ENCODE measurements at places on chromosomes 3 and 15. TPM values are rescaled to one million over a fixed set of nuclear protein-coding genes. Genes with fewer than 3 reads are reported as not detected.
A peak's percentile ranks its signal among the peaks of the same experiment; 100 is the strongest.

DNA sequence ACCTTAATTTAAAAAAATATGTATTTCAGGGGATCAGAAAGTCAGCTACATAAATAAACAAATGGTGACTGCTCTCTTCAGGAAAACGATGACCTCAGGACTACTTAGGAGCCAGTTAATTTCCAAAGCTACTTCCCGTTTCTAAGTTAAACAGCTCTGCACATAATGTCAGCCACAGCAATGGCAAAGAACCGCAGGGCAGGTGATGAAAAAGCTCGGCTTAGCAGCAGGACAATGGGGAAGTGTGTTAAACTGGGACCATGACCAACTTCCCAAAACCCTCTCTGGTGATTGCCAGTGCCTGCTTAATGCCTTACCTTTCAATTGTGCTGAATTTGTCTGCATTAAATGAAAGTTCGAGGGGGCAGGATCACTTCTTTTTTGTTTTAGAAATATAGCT lies 258.9 kb downstream of the FHIT start:
- DNase-seq, result no peak

- DNase-seq, result no peak
Measured at GRCh38 chr15:87816016-87816415, 440.5 kb downstream of the NTRK3 start.

GRCh38 chr15:100873029-100873677 lies 6.5 kb upstream of the ALDH1A3 start:
- peak; percentile 46 for DNase-seq

DNA sequence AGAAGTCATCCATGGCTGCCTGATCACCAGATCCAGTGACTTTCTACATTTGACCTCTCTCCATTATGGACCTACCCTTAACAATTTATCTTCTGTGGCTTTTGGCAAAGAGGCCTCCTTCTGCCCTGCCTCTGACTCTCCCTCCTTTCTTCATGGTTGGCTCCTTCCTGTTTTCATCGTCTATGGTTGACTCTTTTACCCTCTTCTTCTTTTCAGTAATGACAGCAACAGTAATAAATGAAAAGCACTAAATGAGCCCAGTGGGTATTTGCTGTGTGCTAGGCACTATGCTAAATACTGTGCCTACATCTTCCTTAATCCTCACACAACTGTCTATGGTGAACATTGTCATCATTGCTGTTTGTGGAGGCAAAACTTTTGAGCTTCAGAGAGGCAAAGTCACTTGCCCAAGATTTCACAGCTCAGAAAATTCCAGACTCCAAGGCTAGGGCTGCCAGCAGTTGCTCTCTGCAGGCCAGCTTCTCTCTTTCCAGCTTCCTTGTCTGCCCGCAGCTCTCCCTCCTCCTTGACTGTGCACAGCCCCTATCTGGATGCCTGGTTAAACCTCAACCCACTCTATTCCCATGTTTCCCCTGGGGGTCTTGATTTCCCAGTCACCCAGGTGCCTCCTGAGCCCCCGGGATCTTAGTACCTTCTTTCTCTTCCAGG lies 24.6 kb downstream of the ITPR1 start:
- no peak for DNase-seq

DNA sequence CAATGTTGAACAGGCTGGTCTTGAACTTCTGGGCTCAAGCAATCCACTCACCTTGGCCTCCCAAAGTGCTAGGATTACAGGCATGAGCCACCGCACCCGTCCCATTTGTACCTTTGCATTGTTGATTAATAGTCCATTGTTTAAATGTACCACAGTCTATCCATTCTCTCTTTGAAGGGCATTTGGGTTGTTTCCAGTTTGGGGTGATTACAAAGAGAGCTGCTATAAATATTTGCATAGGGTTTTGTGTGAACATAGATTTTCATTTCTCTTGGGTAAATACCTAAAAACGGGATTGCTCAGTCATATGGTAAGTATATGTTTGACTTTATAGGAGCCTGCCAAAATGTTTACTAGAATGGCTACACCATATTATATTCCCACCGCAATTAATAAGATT lies 13.7 kb upstream of the PTPRG start:
- DNase-seq, result no peak

GRCh38 chr3:40306336-40306735 lies 3.2 kb upstream of the EIF1B start:
- DNase-seq, result no peak

GRCh38 chr3:163919154-163919553 lies 1159.1 kb downstream of the SI start:
- no peak for DNase-seq

GRCh38 chr15:77168616-77169015 lies 97.7 kb upstream of the TSPAN3 start:
- no peak for DNase-seq

- no peak for DNase-seq
Measured at GRCh38 chr3:24119321-24119751, 174.2 kb downstream of the NR1D2 start.

DNA sequence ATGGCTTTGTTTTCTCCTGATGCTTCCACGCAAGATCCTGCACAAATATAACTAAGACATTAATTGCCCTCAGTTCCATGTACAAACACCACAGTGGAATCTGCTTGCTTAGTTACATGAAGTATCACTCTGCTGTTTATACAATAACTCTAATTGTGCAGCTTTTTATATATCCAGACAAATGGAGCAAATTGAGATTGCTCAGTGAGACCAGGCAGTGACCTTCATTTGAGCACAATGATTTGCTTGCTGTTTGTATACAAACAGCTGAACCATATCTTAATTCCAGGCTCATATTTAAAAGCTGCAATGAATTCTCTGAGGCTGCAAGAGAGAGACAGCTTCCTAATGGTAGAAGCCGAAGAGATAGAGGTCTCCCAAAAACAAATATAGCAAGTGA lies 243.7 kb downstream of the CADPS start:
- no peak for DNase-seq

- no peak for DNase-seq
Measured at GRCh38 chr3:81689617-81690016, 71.8 kb downstream of the GBE1 start.

DNA sequence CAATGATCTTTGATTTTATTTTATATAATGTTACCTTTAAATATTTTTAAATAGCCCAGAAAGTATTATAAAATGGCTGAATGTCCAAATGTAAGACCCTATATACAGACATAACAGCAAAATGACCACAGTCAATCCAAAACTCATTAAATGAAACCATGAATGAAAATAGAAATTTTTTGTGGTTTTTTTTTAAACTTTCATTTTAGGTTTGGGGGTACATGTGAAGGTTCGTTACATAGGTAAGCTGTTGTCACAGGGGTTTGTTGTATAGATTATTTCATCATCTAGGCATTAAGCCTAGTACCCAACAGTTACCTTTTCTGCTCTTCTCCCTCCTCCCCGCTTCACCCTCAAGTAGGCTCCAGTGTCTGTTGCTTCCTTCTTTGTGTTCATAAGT lies 108.8 kb downstream of the FAIM start:
- DNase-seq, result no peak

DNA sequence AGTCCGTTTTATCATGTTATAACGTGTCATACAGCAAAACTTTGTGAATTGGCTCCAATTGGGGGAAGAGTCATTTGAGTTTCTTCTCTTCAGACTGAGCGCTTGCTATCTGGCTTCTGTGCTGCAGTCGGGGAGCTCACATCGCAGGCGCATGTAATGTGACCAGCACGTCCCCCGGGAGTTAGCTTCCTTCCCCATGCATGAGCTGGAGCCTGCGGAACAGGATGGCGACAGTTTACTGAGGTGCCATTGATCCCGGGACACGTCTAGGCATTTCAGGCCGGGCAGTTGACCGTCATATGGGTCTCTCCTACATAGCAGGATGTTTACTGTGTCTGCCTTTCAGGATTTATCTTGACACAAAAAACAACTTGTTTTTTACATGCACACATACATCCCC lies 44.8 kb downstream of the CMTM8 start:
- DNase-seq, result no peak

GRCh38 chr3:37855363-37855970 lies 6.2 kb upstream of the CTDSPL start:
- DNase-seq, result peak; percentile 78

GRCh38 chr15:91896341-91897055 lies 43.0 kb downstream of the SLCO3A1 start:
- DNase-seq, result no peak

DNA sequence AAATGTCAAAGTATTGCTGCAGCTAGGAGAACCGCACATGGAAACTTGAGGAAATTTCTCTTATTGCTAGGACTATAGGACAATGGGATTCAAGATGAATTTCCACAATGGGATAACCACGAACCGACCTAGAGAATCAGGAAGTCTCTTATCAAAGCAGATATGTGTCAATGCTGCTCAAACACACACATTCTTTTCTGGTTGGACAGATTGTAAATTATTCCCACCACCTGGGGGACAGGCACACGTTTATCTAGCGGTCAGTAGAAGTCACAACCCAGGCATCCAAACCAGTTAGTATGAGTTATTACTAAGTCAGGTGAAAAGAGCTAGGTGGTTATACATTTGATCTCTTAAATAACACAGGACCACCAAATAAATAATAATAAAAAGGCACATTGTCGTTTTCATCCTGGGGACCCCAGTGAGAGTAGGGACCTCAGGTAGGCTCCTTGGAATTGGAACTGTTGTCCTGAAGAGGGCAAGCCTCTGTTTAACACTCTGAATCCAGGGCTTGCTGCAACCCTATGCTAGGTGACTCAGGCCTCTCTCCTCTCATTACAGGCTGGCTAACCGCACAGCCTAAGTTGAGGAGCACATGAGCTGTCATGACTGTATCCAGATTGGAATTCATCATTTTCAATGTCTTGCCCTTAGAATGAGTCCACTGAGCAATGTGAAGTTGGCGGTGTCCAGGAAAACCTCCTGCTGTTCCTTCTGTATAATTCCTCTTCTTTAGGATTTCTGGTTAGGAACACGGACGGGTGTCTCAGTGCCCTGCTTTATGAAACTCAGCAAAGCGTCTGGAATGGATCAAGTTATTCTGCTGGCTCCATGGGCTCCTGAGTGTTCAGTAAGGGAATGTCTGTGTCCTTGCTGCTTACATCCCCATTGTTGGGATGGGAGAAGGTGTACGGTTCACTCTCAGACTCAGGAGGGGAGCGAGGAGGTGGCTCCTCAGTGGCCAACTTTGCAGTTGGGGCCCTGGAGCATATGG lies 59.0 kb downstream of the CLEC3B start:
- no peak for DNase-seq

DNA sequence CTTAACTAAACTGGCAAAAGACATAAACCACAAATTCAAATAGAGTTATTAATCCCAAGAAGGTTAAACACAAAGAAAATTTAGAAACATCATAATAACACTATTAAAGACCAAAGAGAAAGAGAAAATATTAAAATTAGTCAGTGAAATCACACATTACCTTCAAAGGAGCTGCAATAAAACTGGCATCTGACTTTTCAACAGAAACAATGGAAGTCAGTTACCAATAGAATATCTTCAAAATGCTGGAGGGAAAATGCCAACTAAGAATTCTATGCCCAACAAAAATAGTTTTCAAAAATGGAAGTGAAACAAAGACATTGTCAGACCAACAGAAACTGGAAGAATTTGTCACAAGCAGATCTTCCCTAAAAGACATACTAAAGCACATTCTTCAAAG lies 68.7 kb upstream of the RNF7 start:
- no peak for DNase-seq

DNA sequence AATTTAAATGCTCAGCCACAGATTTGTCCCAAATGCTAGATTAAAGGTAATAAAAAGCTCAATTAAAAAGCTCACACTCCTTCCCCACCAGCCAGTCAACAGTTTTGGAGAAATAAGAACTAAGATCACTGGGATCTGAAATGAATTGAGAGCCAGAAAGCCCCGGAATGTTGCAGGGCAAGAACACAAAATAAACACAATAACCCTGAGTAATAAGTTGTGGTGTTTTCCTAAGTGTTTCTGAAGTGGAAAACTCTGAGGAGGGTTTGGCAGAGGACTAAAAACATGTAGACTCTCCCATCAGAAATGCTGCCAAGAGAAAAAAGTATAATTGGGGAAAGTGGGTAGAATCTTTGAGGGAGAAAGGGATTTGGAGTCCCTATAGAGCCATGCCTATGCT lies 127.8 kb downstream of the ABI3BP start:
- no peak for DNase-seq

GRCh38 chr3:12420393-12420792 lies 63.9 kb upstream of the TSEN2 start:
- no peak for DNase-seq

GRCh38 chr3:69082805-69083204 lies 1.9 kb upstream of the ARL6IP5 start:
- DNase-seq, result peak; percentile 65

DNA sequence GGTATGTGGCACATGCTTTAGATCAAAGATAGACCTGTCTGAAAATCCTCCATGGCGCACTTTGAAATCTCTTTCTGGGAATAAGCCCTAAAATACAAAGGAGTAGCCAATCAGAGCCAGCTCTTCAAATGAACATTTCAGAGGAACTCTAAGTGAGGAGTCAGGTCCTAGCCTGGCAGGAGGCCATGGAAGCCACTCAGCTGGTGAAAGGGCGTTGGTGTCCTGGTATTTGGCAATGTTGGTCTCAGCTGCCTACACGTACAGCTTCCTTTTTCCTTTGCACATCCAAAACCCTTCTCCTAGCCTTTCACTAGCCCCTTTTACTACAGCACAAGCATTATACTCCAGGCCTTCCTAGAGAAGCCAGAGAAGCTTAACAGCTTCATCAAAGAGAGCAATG lies 5.5 kb downstream of the WDR73 start:
- no peak for DNase-seq

DNA sequence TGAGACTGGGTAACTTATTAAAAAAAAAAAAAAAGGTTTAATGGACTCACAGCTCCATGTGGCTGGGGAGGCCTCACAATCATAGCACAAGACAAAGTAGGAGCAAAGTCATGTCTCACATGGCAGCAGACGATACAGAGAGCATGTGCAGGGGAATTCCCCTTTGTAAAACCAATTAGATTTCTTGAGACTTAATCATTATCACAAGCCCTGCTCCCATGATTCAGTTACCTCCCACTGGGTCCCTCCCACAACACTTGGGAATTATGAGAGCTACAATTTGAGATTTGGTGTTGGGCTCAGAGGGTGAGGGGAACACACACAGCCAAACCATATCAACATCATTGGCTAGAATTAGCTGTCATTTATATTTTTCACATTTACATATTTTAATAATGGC lies 221.0 kb downstream of the RSRC1 start:
- no peak for DNase-seq

- DNase-seq, result no peak
Measured at GRCh38 chr3:36992806-36993325, at the start of gene EPM2AIP1. Gene EPM2AIP1, minus strand, starts transcription at chr3:36993131. Its CDS starts 54 bp downstream, at chr3:36993077.

DNA sequence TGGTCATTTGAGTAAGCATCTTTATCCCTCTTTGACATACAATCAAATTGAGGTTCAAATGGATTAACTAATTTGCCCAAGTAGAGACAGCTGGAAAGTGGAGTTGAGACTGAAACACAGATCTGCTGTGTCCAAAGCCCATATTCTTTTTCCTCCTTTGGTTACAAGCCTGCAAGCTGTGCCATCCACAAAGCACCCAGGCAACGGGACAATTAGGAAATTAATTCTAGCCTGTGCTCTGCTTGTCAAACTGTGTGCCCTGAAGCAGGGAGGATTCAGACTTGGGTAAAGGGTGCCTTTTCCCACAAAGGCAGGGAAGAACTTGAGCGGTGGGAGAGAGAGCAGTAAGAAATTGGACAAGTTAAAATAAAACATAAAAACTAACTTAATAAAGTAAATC lies 127.9 kb downstream of the DTWD1 start:
- DNase-seq, result no peak

NKTR gene
- total RNA-seq, result 98.9 TPM

VEPH1 gene
- total RNA-seq, result not detected

UROC1 gene
- not detected for total RNA-seq

EBLN2 gene
- 6.3 TPM for total RNA-seq

GOLGA6D gene
- not detected for total RNA-seq

PLIN1 gene
- 0.15 TPM for total RNA-seq

GOLGB1 gene
- total RNA-seq, result 37.8 TPM
